GF-D8 (cell line): ENCODE measurements at places on chromosomes 6 and 20.

- no peak for DNase-seq
Observed at GRCh38 chr20:63553933-63554290, at the start of gene FNDC11. FNDC11 (plus strand) TSS chr20:63554159; CDS start chr20:63555664, 1,505 bp downstream.

DNA sequence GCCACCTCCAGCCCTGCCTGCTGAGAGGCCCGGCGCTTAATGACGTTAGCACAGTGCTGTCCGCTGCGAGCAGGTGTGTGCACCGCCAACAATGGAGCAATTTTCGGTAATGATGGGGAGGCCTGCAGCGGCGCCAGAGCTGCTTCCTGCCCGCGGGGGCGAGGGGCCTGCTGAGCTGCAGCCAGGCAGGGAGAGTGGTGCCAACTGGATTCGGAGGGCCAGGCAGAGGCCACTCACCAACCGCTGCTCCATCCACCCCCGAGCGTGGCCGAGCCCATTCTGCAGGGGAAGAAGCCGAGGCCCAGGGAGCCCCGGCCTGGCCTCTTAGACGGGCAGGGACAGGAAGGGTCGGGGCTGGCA, 9.6 kb downstream of the HRH3 start:
- DNase-seq, result no peak

DNA sequence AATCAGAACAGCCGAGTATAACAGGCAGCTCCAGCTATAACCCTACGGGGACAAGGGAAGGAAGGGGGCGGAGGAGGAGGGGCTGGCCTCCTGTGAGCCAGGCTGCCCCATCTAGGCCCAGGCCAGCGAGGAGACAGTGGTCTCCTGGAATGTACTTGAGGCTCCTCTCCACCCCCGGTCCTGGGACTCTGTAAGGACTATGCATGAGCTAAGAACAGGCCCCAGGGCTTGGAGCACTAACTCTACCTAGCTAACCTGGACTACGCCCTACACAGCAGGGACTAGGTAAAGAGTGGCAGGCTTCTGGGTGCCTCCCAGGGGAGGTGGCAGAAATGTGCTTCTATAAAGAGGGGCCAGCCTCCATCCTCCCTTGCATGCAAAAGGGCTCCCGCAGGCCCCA, 8.9 kb downstream of the KCNK15 start:
- no peak for DNase-seq

GRCh38 chr6:38688579-38689087, 14.3 kb downstream of the GLO1 start:
- DNase-seq, result no peak

DNA sequence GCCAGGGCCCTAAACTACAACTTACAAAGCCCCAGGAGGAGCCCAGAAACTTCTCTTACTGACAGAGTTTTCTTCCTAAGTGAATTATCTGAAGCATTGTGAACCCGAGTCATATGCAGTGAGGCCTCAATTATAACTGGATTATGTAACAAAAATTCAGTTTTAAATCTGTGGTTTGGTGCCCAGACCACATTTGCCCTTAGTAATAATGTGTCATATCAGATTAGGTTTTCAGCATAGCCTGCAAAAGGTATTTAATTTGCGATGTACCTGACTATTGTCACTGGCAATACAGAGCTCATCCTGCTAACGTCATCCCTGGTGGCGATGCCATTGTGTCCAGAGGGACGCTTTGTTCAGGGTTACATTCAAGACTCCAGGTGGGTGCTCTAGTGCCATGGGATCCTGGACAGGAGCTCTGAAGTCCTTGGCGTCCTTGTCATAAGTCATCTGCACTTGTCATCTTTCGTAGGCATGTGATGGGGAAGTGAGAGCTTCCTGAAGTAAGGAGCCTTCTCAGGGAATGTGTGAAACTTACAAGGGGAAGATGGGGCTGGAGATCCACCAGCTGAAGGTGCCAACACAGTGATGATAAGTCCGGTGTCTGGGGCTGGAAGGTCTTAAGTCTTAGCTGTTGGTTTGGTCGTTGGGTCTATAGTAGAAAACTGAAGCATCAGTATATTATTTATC, 65.1 kb downstream of the HIVEP1 start:
- no peak for DNase-seq

DNA sequence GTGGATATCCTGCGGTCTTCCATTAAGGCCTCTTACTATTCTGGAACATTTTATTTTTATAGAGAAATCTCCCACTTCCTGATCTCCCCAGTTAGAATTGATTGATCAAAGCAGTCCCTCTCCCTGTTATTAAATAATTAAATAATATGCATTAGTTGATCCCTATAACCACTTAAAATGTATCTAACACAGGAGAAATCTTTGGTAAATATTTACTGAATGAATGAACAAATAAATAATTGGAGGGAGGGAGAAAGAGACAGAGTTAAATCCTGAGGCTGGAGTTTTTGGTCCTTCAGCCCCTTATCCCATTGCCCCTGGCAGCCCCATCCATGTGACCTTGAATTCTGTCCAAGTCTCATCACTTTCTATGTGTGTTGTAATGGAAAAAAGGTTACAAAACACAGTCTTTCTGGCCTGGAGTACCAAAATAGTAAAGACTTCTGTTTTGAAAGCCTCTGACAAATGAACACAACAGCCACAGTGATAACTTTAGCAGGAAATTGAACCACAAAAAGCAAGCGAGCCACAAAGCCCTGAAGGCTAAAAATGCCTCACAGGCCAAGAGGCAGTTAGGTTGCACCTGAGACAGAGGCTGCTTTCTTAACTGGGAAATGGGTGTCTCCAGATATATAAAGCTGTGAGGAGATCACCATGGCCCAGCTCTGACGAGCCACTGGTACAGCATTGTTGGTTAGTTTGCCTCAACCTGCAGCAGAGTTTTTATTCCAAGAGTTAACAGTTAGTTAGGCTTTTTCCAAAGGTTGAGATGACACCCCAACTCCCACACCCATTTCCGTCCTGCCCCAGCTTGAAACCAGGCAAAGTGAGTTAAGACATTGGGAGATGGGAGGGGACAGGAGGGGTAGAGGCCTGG, 11.3 kb downstream of the NT5E start:
- peak; percentile 29 for DNase-seq

- DNase-seq, result no peak
Observed at GRCh38 chr20:41526327-41526726, 91.8 kb downstream of the CHD6 start.

DNA sequence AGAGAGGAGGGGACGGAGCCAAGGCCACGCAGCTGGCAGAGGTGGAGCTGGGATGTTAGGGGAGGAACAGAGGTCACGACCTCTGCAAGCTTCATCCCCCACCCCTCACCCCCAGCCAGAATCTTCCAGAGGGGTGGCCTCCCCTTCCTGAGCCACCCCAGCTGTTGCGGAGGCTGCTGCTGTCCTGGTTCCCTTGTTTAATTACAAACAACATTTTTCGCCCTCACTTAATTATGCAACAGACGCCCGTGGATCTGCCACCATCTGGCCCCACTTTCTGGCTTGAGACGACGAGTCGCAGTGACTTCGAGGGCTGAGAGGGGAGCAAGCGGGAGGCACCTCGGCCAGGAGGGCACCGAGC, 153.7 kb upstream of the PTPN1 start:
- DNase-seq, result no peak

- DNase-seq, result no peak
Observed at GRCh38 chr20:63741676-63742380, 2.3 kb downstream of the SLC2A4RG start.

DNA sequence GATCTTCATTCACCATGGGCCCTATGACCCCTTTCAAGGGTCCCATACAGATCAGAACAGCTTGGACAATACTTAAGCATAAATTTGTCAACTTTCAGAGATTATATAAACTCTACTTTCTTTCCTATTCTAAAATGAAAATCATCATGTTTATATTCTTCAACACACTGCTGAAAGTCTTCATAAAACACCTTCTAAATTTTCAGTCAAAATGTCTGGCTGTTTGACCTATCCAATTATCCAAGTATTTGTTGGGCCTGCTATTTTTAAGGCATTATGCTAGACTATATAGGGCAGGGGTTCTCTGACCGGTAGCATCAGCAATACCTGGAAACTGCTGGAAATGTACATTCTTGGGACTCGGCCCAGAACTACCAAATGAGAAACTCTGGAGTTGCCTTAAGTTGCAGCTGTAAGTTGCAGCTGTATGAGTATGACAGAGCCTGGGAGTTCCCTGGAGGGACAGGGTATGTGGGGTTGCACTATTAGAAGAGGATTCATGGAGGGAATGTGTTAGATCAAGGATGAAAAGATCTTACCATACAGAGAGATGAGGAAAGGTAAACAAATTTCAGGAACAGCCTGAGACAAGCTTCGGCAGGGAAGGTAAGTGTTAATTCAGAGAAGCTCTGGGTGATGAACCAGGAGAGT, 293.0 kb downstream of the ADGB start:
- DNase-seq, result no peak

GRCh38 chr6:116118608-116119007, 7.3 kb downstream of the COL10A1 start:
- no peak for DNase-seq

- no peak for DNase-seq
Observed at GRCh38 chr6:16400248-16400760, 161.9 kb downstream of the GMPR start.

- DNase-seq, result no peak
Observed at GRCh38 chr6:157143171-157143889, 180.0 kb downstream of the TMEM242 start.

- no peak for DNase-seq
Observed at GRCh38 chr6:106642476-106642875, 13.1 kb downstream of the QRSL1 start.

- DNase-seq, result no peak
Observed at GRCh38 chr20:62413896-62414481, 6.9 kb upstream of the CABLES2 start.

DNA sequence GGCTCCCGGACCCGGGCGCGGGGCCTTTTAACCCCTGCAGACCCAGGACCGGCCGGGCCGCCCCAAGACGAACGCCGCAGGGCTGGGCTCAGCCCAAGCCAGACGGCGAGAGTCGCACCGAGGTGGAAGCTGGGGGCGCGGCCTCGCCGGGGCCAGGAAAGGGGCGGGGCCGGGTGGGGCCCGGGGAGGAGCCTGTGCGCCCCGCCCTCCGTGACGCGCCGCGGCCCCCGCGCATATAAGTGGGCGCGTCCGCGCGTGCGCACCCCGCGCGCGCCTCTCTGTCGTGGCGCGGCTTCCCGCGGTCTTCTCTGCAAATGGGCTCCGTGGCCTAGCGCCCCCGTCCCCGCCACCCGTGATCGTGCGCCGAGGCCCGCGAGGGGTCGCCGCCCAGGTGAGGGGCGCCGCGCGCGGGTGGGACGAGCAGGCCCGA, at the start of gene PPDPF:
Gene PPDPF, plus strand, starts transcription at position 262 of the 430 bp plus-strand sequence. CDS start 544 bp downstream, outside the sequence.
- DNase-seq, result peak; percentile 24

DNA sequence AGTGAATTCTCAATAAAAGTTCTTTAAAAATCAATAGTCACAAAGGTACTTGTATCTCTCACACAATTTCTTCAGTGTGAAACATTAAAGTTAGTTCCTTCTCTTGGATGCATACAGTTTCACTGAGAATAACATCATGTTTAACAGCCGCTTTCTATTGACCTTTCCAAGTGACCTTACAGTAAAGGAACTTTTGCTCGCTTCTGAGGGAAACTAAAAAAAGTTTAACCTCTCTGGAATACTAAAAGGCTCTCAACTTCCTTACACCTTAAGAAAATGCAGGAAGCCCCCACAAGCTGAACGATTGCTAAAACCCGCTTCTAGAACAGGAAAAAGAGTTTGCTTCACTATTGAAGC, 1.3 kb downstream of the RRAGD start:
- DNase-seq, result peak; percentile 20

- no peak for DNase-seq
Observed at GRCh38 chr20:33583143-33583542, 79.0 kb upstream of the C20orf144 start.

DNA sequence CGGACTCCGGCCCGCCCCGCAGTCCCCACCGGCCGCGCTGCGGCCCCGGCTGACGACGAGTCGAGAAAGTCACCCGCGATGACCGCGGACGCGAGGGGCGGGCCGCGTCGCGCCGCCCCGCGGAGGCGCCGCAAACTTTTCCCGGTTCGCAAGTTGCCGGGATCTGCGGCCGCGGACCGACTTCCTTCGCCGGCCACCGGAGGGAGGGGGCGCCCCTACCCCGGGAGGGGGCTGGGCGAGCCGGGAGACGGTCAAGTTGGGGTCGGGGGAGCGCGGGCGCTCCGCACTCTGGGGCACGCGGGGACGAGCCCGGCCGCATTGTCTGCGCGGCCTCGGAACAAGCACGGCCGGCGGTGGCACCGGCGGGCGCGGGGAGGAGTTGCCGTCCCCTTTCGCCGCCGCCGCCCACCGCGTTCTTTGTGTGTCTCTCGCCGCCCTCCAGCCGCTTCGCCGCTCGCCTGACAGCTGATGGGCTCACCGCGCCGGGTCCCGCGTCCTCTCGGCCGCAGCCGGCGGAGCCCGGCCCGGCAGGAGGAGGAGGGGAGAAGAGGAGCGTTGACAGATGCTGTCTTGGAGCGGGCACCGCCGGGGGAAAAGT, 131.6 kb downstream of the OGFRL1 start:
- no peak for DNase-seq

GRCh38 chr6:166167258-166167731, 356 bp downstream of the TBXT start:
- DNase-seq, result no peak

- no peak for DNase-seq
Observed at GRCh38 chr6:129632172-129632613, 77.8 kb downstream of the ARHGAP18 start.

DNA sequence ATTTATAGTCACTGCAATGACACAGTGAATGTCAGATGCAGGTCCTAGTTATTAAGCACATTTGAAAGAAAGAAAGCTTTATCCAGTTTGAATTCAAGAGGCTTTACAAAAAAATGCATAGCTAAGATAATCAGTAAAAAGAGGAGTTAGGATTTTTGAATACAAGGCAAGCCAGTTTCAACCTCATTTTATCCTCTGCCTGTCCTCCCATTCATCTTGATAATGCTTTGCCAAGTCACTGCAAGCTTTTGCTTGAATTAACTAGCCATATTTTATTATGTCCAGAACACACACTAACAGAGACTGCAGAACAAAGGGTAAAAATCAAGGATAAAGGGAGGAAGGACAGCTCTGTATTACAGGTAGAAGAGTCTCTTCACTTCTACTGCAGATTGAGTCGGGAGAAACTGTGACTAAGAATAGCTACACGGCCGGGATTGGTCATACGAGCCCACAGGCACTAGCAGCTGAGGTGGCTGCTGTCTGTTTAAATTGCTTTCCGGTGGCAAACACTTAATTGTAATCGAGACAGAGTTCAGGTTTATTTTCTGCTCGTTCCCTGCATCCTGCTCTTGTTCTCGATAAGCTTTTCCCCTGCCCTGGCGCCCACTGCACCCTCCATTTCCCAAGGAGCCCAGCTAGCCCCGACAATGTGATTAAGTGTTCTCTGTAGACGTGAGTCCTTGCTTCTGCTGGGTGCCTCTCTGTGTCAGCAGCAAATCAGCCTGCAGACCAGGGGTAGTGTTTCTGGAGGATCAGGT, 30.5 kb upstream of the AKAP12 start:
- no peak for DNase-seq

DNA sequence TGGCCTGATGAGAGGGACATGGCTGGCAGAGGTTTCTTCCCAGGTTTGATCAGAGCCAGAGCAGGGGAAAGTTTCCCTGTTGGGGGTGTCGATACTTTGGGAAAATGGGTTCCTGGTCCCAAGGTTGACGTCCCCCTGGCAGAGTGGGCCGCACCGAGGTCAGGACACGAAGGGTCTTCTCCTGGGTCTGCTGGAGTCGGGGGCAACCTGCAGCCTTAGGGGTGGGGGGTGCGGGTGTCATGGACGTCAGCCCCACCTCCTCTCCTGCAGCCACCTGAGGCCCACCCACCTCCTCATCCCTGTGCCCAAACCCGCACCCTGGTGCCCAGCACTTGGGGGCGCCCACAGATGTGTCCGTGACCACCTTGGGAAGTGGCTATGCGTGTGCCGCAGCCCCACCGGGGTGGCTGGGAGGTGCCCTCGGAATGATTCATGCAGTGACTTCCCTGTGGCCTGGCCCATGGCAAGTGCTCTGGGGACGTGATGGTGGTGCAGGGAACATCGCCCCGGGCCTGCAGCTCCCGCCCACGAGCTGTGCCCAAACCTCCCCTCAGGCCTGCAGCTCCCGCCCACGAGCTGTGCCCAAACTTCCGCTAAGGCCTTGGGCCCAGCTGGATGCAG, 64.9 kb downstream of the YTHDF1 start:
- no peak for DNase-seq
